ENCODE measurements at places on chromosomes 5 and 9.

- DNase-seq: no peak
Observed at GRCh38 chr9:27712806-27713205, 139.5 kb upstream of the C9orf72 start.

DNA sequence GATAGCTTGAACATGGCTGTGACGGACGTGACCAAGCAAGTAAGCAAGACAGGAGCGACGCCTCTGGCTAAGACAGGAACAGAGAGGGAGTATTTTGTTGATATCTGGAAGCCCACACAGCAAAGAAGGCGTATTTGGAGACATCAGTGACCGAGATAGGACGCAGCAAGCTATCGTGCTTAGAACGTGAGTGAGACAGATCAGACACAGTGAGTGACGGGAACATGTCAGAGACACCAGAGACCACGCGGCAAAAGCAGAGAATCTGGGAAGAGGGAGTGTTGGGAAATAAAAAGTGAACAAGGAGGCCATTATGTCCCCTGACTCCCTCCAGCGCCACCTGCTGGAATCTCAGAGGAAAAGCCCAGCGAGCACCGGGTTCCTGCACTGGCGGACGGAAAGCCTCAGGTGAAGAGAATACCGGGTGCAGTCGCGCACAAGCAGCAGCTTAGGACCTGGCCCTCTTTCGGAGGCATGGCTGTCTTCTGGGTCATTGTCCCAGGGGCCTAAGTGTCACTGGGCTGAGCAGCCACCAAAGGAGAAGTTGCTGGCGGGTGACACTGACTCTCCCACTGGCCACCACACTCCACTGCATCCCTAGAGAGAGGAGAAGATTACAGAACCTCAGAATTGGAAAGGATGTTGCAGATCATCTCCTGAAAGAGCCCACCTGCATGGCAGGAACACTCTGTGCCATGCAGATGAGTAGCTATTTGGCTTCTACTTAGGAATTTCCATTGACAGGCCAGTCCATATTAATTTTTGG, 99.1 kb downstream of the FBXO38 start:
- peak; percentile 54 for DNase-seq

- peak; percentile 29 for DNase-seq
Observed at GRCh38 chr9:129990269-129991010, 52.5 kb downstream of the FNBP1 start.

GRCh38 chr5:22699319-22699718, 153.8 kb downstream of the CDH12 start:
- DNase-seq: no peak

- DNase-seq: peak; percentile 26
Observed at GRCh38 chr5:82349652-82350051, 71.5 kb upstream of the RPS23 start.

DNA sequence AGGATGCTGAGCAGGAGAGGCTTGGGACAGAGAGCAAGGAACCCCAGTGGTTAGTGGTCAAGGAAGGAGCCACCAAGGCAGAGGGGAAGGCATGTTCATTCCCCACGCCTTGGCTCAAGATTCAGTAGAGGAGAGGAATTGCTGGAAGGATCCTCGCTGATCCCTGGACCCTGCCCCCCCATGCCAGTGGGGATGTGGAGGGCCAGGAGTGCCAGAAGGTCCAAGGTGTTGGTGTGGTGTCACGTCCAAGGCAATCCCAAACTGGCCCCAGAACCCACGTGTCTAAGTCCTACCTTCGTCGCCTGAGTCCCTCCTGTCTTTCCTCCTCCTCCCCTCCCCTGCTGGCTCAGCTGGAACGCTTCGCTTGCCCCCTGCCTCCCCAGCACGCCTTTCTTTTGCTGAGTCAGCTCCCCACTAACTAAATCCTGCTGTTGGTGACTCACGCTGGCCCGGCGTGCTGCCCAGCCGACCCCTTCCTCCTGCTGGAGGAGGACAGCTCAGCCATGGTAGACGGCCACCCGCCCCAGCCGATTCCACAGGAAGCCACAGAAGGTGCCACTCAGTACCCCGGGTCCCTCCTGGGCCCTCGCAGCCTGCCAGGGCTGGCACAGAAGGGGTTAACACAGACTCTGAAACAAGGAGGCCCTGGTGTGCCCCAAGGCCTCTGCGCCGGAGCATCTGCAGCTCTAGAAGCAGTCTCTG, 37.6 kb upstream of the ORM1 start:
- no peak for DNase-seq

DNA sequence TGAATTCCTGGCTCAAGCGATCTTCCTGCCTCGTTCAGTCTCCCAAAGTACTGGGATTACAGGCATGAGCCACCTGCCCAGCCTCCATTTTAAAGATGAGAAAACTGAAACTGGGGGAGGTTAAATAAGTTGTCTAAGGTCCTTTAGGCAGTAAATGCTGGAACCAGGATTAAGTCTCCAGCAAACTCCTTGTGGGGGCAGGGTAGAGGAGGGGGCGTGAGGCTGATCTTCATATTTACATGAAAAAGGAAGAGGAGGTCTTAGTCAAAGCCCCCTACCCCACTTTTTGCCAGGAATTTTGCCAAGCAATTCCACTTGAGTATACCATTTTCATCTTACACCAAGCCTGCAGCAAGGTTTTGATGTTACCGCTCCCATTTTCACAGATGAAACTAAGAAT, 76.6 kb upstream of the NR4A3 start:
- DNase-seq: no peak

GRCh38 chr9:36191290-36191645, 547 bp downstream of the CLTA start:
- peak; percentile 49 for DNase-seq

GRCh38 chr9:27534131-27534530, 4.5 kb upstream of the MOB3B start:
- DNase-seq: no peak

DNA sequence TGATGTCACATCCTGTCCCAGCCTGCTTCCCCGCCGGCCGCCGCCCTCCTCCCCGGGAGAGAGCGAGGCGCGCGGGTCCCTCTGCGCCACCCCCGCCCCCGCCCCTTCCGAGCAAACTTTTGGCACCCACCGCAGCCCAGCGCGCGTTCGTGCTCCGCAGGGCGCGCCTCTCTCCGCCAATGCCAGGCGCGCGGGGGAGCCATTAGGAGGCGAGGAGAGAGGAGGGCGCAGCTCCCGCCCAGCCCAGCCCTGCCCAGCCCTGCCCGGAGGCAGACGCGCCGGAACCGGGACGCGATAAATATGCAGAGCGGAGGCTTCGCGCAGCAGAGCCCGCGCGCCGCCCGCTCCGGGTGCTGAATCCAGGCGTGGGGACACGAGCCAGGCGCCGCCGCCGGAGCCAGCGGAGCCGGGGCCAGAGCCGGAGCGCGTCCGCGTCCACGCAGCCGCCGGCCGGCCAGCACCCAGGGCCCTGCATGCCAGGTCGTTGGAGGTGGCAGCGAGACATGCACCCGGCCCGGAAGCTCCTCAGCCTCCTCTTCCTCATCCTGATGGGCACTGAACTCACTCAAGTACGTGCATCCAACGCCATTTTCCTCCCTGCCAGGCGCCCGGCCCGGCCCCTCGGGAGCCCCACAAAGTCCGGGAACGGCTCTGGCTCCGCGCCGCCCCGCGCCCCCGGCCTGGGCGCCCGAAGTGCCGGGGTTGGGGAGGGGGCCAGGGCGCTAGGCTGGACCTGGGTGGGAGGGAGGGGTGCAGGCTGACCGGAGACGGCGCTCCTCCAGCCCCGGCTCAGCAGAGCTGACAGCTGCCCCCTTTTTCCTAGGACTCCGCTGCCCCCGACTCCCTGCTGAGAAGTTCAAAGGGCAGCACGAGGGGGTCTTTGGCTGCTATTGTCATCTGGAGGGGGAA, 12.0 kb upstream of the OLFM1 start:
- DNase-seq: no peak

- DNase-seq: no peak
Observed at GRCh38 chr5:133531594-133531993, 80.7 kb downstream of the FSTL4 start.

- no peak for DNase-seq
Observed at GRCh38 chr5:111960476-111961215, 203.7 kb upstream of the NREP start.

GRCh38 chr5:94793816-94794198, 175.3 kb downstream of the SLF1 start:
- DNase-seq: no peak

- no peak for DNase-seq
Observed at GRCh38 chr5:7805379-7805778, 45.6 kb downstream of the CFAP90 start.

GRCh38 chr9:86892576-86892975, 54.7 kb downstream of the GAS1 start:
- no peak for DNase-seq

- DNase-seq: no peak
Observed at GRCh38 chr9:94743035-94743954, 16.8 kb downstream of the AOPEP start.

DNA sequence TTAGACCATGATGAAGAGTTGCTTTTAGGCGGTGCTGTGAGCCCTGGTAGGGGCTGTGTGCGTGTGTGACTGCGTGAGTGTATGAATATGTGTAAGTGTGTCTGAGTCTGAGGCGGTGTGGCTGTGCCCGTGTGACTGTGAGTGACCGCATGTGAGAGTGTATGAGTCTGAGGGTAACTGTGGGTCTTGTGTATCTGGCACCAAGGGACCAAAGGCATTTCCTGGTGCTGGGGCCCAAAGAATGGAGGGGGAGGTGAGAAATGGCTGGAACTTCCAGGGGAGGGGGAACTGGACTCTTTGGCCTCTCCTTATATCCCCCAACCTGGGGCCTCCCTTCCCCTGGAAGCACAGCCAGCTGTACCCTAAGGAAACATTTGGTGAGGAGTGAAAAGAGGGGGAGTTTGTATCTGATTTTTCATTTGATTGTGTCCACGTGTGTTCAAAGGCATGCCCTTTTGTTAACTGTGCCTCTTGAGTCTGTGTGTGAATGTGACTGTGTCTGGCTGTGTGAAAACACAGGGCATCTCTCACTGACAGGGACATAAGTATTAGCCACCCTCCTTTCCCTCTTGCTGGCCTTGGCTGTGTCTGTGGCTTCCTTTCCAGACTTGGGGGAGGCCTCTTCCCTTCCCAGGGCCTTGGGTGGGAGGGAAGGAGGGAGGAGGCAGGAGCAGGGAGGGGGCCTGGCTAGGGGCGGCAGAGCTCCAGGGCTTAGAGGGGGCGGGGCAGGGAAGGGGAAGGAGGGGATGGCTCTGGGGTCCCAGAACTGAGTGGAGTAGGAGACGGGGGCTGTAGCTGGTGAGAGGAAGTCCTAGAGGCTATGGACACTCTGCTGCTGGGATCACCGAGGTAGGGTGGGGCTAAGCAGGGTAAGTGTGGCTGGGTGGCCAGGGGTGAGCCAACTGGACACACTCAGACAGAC, 1.4 kb downstream of the IL11RA start:
- DNase-seq: no peak

DNA sequence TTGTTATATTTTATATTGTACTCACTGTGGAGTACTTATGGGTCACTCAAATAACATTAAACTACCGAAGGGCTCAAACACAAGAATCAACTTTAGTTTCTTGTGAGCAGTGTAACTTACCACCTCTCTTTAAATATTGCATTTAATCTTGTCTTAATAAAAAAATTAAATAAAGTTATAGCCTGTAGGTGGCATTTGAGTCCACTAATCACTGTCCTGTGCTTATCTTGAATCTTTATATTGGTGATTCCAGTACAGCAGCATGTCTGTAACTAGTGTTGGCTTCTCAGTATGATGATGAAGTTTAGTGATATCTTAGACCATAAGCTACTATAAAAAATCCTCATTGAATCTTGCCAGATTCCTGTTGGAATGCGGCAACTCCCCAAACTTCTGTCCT, 313.8 kb downstream of the FAM170A start:
- no peak for DNase-seq

- no peak for DNase-seq
Observed at GRCh38 chr9:133991214-133991921, 756 bp downstream of the VAV2 start.

DNA sequence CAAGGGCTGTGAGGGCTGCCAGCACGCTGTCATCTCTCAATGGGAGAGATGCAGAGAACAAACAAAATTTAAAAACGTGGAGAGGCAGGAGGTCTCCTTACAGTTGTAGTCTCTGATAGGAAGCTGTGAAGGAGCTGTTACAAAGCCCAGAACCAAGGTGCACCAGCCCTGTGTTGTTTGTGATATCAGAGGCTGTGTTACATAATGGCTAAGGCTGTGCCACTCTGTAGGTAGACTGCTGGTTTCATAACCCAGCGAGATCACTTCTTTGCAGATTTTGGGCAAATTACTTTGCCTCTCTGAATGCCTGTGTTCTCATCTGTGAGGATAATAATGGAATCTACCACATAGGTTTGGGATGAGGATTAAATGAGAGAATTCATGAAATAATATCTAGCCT, 1480.7 kb upstream of the WWC1 start:
- DNase-seq: no peak

- no peak for DNase-seq
Observed at GRCh38 chr5:32541241-32541640, 44.1 kb upstream of the SUB1 start.

- no peak for DNase-seq
Observed at GRCh38 chr5:170010595-170010994, 30.3 kb upstream of the INSYN2B start.

DNA sequence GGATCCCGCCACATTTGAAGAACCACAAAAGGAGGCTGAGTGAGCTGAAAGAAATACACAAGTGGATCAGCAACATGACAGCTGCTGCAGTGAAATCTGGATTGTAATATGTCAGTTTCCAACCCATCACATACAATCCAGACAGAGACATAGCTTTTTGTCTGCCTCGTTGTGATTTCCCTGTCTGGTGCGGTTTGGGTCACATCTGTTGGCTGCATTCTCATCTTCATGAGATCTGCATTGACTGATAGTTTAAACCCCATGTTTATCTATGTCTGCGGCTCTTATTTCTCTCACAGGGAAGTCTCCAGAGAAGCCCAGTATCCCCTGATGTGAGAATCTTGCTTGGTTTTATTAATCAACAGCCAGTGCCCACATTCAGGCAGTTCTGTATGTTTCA, 403.1 kb upstream of the ZNF608 start:
- DNase-seq: no peak

DNA sequence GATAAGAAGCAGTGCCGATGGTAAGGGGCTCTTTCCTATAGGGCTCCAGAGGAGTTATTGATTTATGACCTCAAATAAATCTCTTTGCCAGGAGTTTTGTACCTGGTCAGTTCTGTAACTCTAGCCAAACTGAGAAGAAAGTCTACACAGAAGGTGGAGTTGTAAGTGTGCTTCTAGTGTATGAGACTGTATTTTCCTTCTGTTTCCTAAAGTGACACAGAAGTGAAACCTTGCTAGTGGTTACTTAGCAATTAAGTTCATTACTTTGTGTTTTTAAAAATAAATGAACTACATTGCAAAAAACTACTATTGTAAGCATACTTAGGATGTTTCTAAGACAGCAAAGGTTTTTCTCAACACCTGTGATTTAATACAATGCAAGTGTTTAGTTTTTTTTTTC, 48.7 kb upstream of the ACTBL2 start:
- no peak for DNase-seq

GRCh38 chr5:132411304-132412013, 41.9 kb downstream of the SLC22A5 start:
- peak; percentile 29 for DNase-seq

GRCh38 chr5:172049226-172049796, 42.9 kb upstream of the FBXW11 start:
- DNase-seq: no peak

DNA sequence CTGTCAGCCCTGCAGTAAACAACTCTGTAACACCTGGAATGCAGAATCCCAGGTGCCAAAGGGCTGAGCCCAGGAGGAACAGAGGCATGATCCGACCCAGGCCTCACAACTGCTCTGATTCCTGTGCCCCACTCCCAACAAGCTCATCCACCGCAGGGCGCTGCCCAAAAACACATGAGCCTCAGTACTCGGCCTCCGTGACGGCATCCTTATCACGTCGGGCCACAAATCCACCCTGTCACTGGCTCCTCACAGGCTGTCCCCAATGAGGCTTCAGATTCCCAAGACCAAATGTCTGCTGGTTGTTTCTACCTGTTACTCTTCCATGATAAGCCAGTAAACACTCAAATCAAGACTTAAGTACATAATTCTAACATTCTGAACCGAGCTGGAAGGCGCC, 15.2 kb downstream of the QSOX2 start:
- no peak for DNase-seq

All from activated CD4-positive, alpha-beta T cell treated with anti-CD3 and anti-CD28 coated beads, Interleukin-2, amount 50 U/mL, for 1 hour (primary cell).